ENCODE measurements at places on chromosomes 12 and 14.

- no peak for DNase-seq
Observed at GRCh38 chr12:21219206-21219605, 88.2 kb downstream of the SLCO1B1 start.

DNA sequence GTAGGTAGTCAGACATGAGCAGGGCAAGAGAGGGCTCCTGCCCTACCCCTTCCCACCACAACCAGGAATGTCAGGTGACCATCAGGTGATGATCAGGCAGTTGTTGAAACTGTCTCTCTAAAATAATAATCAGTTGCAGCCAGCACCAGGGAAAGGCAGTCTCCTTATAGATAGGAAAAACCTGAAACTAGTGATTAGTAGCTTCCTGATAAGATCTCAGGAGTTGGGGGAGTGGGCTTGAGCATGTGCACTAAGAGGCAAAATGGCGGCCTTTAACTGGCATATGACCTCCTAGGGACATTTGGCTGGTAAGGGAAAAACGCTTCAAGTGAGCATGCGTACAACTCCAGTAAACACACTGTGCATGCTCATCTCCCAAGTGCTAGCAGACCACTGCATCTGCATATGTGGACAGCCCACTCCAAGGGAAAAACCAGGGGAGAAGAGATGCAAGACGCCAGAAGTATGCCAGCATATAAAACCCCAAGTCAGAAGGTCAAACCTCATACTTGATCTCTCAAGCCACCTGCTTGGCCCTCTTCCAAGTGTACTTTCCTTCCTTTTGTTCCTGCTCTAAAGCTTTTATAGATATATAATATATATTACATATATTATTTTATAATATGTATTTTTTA, 37.1 kb downstream of the TGFB3 start:
- no peak for DNase-seq

GRCh38 chr14:22475381-22475780, 113.6 kb downstream of the DAD1 start:
- no peak for DNase-seq

GRCh38 chr12:23008623-23009022, 383.7 kb downstream of the ETNK1 start:
- DNase-seq: no peak

GRCh38 chr12:130026608-130027176, 122.9 kb upstream of the TMEM132D start:
- DNase-seq: no peak

GRCh38 chr12:102509123-102509626, 28.8 kb upstream of the IGF1 start:
- no peak for DNase-seq

- DNase-seq: no peak
Observed at GRCh38 chr12:47989023-47989417, 15.3 kb downstream of the COL2A1 start.

DNA sequence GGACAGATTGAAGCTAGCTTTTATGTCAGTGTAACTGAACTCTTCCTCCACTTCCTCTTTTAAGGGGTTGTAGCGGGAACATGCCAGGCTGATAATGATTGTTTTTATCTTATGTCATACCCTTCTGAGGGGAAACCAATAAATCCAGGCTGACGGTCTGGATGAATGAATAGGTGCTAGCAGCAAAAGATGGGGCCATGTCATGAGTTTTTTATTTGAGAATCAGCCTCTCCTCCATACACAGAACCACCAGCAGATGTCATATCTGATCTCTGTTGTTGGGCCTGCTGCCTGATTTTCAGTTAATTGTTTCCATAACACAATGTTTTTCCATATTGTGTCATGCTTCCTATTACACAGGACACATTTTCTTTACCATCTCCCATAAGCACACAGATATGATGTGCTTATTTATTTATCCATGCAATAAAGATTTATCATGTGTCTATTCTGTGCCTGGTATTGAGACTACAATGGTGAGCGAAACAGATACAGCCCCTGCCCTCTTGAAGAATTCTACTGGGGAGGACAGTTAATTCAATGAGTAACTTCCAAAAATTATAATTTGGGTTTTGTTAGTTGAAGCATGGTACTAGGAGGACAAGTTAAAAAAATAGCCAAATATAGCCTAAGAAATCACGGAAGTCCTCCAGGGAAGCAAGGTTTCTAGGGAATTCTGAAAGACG, 33.6 kb upstream of the CRY1 start:
- DNase-seq: no peak

- DNase-seq: no peak
Observed at GRCh38 chr14:59213368-59214315, 25.2 kb downstream of the DAAM1 start.

- DNase-seq: no peak
Observed at GRCh38 chr12:14956024-14956891, 5.1 kb downstream of the ARHGDIB start.

GRCh38 chr12:93785249-93786010, 108.3 kb downstream of the CRADD start:
- DNase-seq: no peak

DNA sequence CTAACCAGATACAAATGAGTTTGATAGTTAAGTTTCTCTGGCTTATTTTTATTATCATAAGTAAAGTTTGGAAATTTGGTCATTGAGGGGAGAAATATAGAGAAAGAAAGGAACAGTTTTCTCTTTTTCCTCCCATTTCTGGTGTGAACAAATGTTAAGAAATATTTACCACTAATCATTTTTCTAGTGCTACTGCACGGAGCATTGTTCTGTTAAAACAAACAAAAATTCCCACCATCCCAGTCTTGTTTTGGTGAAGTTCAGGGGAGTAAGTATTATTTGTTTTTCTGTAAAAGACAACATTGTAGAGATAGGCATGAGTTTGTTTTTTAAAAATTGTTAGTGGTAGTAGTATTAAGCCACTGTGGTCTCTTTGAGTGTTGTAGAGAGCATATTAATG, 135.3 kb downstream of the FGD4 start:
- no peak for DNase-seq

DNA sequence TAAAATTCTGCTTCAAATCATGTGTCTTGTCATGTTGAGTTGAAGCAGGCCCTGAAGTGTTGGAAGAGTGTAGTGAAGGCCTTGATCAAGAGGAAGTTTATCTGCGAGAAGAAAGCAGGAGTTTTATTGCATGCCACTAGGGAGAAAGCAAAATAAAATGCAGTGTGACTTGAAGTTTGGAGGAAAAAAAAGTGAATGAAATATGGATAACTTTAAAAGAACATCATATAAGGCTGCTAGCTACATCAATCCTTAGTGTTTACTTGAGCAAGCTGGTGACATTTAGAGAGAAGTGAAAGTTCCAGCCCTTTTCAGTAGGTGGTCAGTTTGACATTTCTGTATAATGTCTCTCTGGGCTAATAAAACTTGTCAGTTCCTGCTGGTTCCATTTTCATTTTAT, 841.1 kb downstream of the TMTC2 start:
- DNase-seq: no peak

GRCh38 chr12:8562310-8562709, 21.6 kb upstream of the CLEC4E start:
- no peak for DNase-seq

DNA sequence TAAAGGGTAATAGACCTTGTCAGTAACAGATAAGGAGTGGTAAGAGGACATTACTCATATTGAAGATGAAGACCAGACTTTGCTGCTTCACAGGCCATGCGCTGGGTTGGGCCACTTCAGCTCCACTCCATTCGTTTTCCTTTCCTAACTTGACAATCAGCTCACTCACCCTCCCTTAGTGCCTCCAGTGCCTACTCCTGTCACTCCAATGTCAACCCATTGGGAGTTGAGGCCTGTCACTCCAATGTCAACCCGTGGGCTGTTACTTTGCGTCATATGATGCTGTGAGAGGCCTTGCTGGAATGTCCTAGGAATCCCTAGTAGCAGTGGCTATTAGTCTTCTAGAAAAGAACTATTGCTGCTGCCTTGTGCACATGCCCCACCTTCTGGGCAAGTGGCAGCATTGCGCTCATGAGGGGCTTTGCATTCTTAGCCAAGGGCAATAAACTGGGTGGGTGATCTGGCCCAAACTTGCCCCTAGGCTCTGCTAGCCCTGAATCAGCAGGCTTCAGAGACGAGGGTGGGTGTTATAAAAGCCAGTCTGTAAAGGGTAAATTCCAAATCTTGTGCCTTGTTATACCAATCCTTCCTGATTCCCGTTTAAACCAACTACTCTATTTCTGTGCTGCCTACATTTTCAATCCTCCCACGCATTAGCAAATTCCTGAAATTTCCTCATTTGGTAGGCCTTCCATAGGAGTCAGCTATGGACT, 36.1 kb downstream of the BAZ2A start:
- DNase-seq: peak; percentile 58

- no peak for DNase-seq
Observed at GRCh38 chr12:104166465-104166864, 28.5 kb upstream of the NFYB start.

DNA sequence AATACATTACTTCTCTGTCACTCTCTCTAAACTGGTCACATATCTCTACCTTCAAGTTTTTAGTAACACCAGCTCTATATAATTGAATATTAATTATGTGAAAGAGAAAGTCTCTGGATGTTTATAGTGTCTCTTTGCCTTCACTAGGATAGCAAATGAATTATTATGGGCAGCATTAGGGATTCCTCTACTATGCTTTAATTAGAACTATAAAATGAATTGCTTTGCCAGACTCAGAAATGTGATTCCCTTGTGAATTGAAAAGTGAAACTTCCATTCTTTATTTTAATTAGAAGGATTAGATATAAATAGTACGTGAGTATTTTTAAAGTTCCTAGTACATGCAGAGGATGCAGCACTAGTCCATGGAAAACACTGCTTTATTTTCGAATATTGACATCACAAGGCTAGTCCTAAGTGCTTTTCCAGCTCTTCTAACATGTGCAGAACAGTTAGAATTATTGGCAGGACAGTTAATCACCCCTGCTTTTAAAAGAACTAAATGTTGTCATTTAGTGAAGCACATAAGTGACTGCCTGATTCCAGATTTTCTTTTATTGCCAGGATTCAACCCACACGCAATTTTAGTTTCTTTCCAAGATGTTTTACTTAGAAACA, 23.0 kb upstream of the REP15 start:
- no peak for DNase-seq

- DNase-seq: no peak
Observed at GRCh38 chr12:55780685-55781084, 36.8 kb downstream of the SARNP start.

DNA sequence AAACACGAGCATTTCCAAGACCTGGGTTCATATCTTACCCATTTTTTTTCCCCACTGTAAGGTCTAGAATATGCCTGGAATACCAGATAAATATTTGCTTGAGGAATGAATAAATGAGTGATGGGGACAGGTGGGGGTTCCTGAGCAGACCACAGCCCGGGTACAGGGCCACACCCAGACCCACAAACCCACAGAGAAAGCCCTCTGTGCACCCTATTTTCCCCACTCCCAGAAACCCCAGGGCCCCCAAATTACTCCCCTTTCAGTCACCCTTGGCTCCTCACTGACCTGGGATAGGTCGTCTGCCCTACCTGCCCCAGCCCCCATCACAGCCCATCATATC, 66.5 kb upstream of the DDX11 start:
- no peak for DNase-seq

DNA sequence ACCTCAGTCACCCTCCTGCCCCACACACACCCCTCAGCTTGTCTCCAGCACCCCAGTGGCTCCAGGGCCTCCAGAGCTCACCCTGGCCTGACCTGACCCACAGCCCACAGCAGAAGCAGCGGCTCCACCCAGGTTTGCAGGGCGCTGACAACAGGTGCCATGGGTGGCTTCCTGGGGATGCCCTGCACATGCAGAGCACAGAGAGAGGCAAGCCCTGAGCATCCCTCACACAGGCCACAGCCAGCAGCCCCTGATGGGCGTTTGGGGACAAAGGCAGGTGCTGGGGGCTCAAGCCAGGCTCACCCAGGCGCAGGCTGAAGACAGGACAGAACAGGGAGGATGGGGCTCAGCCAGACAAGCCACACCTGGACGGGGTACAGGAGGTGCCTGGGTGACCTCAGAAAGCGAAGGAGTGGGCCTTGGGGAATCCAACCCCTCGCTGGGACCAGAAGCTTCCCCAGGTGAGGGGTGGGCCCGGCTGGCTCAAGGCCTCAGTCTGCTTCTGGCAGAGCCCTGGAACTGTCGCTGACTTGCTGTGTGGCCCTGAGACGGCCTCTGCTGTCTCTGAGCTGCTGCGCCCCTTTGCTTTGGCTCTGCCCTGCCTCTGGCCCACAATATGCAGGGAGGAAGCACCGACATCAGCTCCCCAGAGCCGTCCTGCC, 10.6 kb downstream of the ARL6IP4 start:
- DNase-seq: no peak

GRCh38 chr14:85695300-85695699, 165.4 kb downstream of the FLRT2 start:
- no peak for DNase-seq

DNA sequence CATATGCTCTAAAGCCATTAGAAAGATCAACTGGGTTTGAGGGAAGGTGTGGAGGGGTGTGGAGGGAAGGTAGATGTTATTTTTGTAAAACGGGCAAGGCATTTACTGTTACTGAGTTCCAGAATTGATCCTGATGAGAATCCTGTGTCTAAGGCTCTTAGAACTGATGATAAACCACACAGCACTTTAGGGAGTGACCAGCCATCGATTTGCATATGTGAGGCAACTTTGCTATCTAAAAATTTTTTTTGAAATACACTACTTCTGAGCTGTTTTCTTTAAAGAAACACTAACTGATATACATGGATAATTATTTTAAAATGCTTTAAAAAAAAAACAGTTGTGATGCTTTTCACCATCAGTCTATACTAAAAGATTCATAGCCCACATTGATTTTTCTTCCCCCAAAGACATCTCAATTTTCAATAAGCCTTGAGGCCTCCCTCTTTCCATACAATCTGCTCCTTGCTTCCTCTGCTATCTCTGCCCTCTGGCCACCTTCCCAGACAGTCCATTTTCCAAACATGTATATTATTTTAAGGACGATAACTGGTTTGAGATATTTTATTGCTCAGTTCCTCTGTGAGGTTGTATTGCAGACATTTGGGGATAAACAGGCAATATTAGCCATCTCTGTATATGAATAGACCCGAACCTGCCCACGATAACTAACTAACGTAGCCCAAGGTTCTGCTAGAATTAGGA, 265.9 kb downstream of the EFCAB11 start:
- DNase-seq: no peak

DNA sequence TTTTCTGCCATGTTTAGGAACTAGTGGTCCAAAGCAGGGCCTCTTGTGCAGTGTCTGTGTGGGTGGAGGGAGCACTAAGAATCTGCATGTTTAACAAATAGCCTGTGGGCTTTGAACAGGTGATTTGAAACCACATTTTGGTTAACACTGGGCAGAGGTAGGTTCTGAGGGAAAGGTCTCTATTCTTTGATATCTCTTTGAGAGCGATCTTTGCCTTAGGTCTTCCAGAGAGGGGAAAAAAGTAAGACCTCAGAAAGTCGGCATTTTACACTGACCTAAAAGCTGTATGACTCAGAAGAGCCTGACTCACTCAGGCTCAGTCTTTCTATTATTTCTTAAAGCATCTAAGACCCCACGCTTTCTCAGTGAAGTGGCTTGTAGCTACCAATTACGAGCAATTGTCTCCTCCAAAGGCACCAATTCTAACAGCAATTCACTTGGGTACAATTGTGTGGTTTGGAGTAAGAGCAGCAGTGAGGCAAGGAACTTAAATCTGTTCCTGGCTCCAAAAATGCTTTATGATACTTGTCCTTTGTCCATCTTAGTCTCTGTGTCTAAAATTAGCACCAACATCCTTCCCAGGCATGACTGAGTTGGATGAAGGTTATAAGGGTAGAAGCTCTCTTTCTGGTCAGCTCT, 8.8 kb downstream of the EIF2B2 start:
- no peak for DNase-seq

GRCh38 chr12:110093631-110094311, 30.4 kb upstream of the IFT81 start:
- no peak for DNase-seq

Measured in liver (tissue), 10 donors.